Astrocyte of the hippocampus (primary cell): ENCODE measurements at places on chromosomes 4 and X.
A peak's percentile ranks its signal among the peaks of the same experiment; 100 is the strongest.

- DNase-seq = no peak
Measured at GRCh38 chr4:36835246-36835645, 409.3 kb upstream of the NWD2 start.

GRCh38 chr4:99357948-99358347, 5.4 kb upstream of the ADH1C start:
- DNase-seq = no peak

DNA sequence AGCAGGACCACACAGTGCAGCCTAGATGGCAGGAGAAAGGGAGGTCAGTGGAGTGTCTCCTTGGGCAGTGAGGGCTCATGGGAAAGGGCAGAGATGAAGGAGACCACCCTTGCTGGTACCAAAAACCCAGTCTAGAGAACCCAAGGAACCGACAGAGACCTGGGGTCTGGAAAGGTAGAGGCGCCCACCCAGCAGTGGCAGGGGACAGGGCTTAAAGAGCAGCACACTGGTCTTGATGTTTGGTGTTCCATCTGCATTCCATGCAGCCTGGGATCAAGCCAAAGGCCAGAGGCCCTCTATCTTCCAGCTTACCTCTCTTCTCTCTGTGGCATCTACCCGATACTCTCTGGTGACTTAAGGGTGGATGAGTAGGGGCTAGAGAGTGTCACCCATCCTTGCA, 127.5 kb downstream of the PJA1 start:
- DNase-seq = no peak

- no peak for DNase-seq
Measured at GRCh38 chrX:1455948-1456280, 3.2 kb upstream of the ASMTL start.

DNA sequence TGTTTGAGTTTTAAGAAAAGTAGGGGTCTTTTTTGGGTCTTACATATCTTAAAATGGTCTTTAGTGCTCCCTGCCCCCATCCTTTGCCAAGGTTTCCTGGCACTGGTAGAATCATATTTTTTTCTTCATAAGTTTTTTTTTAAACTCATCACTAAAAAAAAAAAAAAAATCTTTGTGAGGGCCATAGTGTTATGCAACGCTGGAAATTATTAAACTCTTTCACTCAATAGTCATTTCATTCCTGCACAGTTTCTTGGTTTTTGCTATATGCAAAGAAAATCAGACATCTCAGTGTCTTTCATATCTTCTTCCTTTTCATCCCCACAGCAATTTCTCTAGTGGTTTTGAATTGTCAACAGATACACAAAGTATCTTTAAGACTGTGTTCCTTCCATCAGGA, 95.6 kb downstream of the TMA16 start:
- no peak for DNase-seq

GRCh38 chrX:8946563-8946962, 87.4 kb downstream of the FAM9B start:
- peak; percentile 26 for DNase-seq

GRCh38 chrX:110755611-110756010, 40.0 kb downstream of the CHRDL1 start:
- DNase-seq = peak; percentile 80

DNA sequence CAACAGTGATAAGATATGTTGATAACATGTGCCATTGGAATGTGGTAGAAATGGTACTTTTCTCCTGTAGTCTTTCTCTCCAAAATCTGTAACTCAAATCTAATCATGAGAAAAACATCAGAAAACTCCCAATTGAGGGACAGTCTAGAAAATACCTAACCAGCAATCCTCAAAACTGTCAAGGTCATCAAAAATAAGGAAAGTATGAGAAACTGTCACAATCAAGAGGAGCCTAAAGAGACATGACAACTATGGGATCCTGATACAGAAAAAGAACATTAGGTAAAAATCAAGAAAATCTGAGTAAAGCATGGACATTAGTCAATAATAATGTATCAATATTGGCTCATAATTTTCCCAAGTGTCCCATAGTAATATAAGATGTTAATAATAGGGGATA, 124.5 kb upstream of the PPP1R2C start:
- DNase-seq = no peak

DNA sequence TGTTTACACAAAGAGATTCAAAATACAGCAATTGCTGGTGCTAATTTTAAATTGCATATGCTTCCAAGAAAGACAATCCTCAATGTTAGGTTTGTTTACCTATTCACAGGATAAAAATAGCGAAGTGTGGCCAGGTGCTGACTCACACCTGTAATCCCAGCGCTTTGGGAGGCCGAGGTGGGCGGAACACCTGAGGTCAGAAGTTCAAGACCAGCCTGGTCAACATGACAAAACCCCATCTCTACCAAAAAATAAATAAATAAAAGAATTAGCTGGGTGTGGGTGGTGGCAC, 77.7 kb downstream of the OPHN1 start:
- no peak for DNase-seq

DNA sequence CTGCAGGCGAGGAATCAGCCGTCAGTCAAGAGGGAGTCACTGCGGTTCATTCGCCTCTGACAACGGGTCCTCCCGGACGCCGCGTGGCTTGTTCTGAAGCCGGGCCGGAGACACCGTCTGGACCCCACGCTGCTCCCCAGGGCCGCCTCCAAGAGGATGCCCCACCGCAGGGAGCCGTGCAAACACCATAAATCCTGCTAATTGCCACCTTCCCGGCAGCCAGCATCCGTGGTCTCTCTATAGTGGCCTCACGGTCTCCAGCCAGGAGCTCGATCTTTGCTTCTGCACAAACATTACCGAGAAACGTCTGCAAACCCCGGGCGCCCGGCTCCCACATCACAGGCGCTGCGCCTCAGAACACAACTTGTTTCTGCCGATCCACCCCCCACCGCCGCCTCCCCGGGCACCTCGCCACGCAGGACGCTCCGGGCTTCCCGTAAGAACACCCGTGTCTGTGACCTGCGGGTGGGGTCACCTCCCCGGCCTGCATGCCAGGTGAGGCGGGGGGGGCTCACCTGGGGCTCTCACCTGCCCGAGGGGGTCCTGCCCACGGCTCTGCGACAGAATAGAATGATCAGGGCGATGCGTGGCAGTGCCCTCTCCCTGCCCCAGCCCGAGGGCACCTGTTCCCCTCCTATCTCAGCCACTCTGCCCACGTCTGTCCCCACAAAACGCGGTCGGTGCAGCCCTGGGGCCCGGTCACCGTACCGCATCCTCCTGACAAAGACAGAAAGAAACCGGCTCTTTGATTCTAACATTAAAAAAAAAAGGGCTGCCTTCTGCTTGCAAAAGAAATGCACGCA, 32.4 kb upstream of the PPP2R3B start:
- DNase-seq = no peak

- DNase-seq = peak; percentile 17
Measured at GRCh38 chrX:13119386-13119785, 75.0 kb upstream of the FAM9C start.

DNA sequence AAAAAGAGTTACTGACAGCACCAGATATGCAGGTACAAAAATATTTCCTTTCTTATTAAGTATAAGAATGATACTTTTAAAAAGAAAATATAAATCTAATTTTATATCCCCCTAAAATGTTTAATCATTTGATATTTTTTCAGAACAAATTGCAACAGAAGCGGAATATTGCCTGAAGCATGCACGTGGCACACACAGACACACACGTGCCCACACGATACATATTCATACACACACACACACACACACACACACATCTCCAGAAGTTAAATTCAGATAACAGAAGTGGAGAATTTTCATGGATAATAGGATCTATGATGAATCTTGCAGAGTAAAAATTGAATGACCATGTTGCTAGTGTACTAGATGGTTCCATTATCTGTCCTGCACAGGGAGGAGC, 445.2 kb downstream of the GPAT3 start:
- DNase-seq = no peak

DNA sequence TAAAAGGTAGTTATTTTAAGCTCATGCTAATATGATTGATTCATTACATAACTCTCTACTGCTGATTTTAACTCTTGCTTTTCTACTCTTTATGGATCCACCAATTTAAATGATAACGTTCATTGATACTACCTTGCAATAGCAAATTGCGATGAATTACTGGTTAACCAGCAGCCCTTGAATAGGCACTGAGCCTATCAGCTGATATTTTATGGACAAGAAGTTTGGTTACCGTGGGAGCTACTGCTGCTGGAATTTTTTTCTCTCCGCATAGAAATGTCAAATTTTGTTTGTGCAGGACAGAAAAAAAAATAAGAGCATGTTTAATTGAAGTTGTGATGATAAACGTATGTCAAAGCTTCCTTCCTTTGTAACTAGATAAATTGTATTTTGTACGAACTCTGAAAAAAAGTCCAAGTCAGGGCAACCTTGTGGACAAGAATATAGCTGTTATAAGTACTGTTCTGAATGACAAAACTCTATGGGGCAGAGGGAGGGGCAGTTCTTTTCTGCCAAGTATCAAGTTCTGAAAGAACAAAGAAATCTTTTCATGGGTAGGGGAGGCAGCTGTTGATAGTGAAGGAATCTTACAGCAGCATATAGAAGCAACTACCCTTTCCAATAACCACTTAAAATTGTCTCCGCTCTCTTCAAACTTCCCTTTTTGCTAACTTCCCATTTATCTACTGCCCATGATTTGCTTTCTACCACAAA, 434.9 kb upstream of the PABPC4L start:
- DNase-seq = no peak

- peak; percentile 77 for DNase-seq
Measured at GRCh38 chrX:71128915-71129765, 10.7 kb downstream of the MED12 start.

DNA sequence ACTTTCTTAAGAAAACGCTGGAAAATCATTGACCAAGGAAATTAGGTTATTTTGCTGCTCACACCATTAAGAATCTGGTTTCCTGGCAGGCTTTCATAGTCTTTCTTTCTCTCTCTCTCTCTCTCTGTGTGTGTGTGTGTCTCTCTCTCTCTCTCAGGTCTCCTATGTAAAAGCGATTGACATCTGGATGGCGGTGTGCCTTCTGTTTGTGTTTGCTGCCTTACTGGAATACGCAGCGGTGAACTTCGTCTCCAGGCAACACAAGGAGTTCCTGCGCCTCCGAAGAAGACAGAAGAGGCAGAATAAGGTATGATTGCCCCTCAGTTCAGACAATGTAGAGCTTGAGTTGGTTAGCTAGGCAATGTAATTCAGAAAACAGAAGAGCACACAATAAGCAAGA, 161.2 kb downstream of the GLRA2 start:
- peak; percentile 17 for DNase-seq

GRCh38 chr4:56261027-56261426, 126.3 kb downstream of the AASDH start:
- DNase-seq = no peak

DNA sequence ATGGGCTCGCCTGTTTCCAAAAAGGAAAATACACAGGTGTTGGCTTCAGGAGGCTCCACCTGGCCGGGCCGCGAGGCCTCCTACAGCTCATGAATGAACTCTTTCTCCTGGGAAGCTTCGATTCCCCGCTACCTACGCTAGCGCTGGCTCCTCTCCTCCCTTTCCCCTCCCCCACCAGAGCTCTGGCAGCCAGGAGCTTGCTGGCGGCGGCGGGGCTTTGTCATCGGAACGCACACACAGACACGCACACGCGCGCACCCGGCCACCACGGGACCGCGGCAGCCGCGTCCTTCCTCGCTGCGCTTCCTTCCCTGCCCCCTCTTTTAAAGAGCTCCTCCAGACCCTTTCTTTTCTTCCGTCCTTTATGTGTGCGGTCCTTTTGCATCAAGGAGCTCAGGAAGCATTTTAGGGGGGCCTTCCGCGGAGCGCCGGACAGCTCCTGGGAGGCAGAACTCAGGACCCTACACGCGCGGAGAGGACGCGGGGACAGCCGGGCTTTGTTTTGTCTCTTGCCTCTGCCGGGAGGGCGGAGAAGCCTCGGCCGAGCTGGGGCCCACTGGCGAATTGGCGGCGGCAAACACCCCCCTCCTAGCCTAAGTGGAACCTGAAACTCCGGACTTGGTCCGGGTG, 70.2 kb upstream of the BCOR start:
- DNase-seq = peak; percentile 49

DNA sequence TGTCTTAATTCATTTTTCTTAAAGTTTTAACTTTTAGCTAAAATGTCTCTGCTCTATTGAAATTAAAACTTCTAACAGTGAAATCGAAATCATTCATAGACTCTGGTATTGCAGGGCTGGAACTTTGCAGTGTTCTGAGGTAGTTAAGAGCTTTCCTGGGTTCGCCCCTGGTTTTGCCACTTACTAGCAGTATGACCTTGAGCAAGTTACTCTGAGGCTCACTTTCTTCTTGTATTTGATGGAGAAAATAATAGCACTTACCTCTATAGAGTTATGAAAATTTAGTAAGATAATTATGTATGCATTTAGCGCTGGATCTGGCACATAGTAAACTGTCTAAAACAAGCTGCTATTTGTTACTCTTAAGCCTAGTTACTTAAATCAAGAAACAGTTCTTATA, 1.7 kb downstream of the SLAIN2 start:
- peak; percentile 24 for DNase-seq

DNA sequence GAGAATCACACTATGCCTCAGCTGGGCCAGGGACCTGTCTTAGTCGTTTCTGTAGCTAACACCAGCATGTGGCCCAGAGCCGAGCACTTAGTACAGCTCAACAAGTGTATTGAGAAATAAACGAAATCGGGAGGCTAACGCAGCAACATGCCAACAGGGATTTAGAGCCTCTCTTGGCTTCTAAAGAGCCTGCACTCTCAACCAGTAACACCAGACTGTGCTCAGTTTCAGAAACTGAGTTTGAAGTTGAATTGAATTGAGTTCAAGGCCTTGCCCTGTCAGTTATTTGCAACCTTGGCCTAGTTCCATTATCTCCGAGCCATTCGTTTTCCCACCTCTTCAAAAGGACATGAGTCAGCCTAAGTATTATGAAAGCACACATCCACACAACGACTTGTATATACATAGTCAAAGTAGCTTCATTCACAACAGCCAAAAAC, 71.3 kb upstream of the LDB2 start:
- peak; percentile 22 for DNase-seq

DNA sequence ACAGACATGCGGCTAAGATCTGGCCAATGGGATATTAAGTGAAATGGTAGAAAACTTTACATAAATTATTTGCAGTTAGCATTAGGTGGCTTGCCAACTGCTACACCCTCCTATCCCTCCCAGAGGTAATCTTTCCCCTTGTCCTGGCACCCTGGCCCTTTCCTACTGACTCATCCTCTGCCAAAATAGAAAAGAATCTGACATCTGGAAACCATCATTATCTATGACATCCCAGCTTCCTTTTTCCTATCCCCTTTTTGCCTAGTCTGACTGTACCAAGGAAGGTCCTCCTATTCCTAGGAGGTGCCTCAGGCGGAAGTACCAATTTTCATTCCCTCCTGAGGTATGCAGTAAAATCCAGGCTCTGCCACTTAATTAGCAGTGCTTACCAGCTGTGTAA, 163.6 kb upstream of the KLF3 start:
- DNase-seq = no peak

DNA sequence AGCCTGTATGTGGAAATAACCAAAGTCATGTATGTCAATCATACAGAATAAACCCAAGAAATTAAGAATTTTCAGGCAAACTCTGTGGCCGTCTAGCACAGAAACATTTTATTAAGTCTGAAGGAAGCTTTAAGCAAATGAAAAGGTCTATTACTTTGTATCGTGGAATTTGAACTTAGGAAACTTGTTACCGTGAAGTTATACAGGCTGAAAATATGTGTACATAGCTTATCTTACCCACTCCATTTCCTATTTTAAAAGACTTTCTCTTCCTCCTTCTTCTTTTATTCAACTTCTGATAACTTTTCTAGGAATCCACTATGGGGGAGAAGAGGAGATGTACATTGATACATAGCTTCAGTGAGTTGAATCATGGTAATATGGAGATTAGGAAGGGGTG, 108.3 kb downstream of the AGTR2 start:
- DNase-seq = no peak

- peak; percentile 34 for DNase-seq
Measured at GRCh38 chr4:126223784-126224407, 909.1 kb downstream of the FAT4 start.

- DNase-seq = peak; percentile 51
Measured at GRCh38 chrX:6228720-6229119, at the start of gene NLGN4X. NLGN4X (minus strand) TSS chrX:6228867; CDS start chrX:6151466, 77,401 bp downstream.
